ENCODE measurements at places on chromosomes 1 and 21.
A peak's percentile ranks its signal among the peaks of the same experiment; 100 is the strongest.

DNA sequence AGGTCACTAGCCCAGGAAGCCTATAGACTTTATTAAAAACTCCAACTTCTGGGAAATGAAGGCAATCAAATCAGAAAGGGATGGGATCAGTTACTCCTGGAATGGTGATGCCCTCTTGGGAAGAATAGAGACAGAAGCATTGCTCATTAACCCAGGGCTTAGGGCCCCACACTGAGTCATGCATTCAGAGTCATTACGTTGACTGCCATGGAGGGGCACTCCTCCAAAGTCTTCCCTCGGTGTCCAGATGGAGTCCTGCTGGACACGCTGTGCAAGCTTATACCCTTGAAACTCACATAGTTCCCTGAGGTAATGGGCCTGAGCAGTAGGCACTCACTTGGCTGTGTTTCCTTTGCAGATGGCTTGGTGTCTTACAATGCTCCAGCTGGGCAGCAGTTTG, 35.2 kb upstream of the HSD17B7 start:
- DNase-seq, result no peak

GRCh38 chr1:78078358-78078757, 32.6 kb downstream of the GIPC2 start:
- no peak for DNase-seq

- no peak for DNase-seq
Measured at GRCh38 chr1:224528900-224529299, 87.2 kb upstream of the CNIH3 start.

- no peak for DNase-seq
Measured at GRCh38 chr1:93690921-93691789, 9.5 kb upstream of the BCAR3 start.

- no peak for DNase-seq
Measured at GRCh38 chr1:6102532-6102845, 56.8 kb downstream of the KCNAB2 start.

- DNase-seq, result no peak
Measured at GRCh38 chr1:191714845-191715244, 443.4 kb upstream of the RGS18 start.

DNA sequence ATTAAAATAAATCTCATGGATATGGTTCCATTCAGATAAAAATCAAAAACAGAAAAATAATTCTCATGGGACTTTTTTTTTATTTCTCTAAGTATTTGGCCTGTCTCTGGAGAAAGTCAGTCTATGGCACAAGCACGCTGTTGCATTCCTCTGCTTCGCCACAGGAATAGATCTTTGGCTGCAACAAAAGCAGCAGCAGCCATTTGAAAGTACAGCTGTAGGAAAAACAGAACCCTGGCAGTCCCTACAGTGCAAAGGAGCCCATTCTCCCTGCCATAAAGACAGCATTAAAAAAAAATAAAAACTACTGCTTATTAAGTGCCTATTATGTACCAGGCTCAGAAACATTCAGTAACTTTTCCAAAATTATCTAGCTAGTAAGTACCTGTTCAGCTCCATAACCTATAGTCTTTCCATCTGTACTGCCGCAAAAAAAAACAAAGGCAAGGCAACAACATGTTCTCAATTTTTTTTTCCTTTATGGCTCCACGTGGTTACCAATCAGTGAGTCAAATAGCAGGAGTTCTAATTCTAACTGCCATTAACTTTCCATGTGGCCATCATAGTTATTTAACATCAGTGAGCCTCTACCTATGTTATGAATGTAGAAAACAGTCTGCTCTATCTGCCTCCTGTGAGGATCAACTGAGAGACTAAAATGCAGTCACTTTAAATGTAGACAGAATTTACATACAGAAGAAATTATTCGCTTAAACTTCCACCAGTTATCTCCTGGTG, 22.7 kb downstream of the SLC35D1 start:
- DNase-seq, result no peak

DNA sequence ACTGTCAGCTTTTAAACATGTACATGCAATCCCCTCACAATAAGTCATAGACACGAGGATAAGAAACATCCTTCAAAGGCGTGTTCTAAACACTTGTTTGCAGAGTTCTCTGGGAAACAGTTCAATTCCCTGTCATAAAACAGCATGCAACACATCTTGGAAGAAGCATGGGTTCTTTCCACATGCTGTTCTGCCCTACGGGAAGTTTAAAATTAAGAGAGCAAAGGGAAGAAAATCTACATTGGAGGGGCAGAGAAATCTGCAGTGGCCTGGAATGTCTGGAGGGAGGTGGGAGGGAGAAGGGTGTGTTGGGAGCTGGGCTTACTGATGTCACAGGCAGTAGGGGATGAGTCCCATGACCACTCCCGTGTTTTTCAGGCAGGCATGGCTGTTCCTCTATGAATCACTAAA, 98.3 kb upstream of the SLC2A1 start:
- no peak for DNase-seq

DNA sequence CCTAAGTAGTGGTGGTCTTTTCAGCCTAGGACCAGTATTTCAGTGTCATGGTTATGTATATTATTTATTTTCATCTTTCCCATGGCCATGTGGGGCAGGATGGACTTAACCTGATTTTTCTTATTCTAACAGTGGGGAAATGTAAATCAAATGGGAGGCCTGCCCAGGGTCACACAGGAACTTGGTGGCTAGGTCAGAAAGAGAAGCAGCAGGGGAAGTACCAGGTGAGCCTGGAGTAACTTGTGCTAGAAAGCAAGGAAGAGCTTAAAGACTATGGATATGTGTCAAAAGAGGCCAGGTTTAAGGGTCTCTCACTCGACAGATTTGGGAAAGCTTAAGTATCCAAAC, 936 bp downstream of the ZFP69B start:
- DNase-seq, result no peak

- no peak for DNase-seq
Measured at GRCh38 chr1:32345289-32345827, 9.3 kb upstream of the MARCKSL1 start.

DNA sequence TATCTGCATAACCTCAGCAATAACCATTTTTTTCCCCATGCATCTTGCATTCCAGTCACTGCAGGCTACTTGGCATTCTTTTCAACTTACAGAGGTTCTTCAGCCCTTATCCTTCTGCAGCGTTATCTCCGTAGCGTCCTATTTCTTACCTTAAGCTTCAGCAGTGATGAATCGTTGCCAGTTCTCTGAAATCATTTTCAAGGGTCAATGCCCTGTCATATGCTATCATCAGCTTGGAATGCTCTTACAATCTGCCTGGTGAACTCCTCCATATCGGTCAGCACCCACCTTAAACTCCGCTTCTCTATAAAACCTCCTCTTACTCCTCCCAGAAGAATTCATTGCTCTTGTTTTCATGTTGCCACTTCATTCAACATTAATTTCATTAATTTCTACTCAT, 105.1 kb upstream of the DPH5 start:
- no peak for DNase-seq

- DNase-seq, result no peak
Measured at GRCh38 chr1:157098519-157098918, 1.1 kb downstream of the ETV3L start.

DNA sequence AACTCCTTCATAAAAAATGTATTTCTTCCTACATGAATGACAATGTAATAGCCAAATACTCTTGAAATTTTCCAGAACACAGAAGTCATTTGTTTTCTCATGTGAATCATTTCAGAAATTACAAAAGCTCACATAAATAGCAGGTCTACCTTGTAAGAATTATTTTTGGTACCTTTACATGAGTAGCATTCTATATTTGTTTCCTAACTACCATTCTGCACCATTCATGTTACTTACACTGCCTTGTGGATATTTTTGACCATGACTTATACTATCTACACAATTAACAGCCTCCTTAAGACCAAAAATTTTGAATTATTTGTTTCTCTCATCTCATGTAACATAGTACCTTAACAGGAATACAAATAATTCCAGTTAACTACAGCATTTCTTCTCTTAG, 109.6 kb downstream of the ENAH start:
- no peak for DNase-seq

GRCh38 chr1:208137193-208137592, 107.0 kb downstream of the PLXNA2 start:
- DNase-seq, result no peak

DNA sequence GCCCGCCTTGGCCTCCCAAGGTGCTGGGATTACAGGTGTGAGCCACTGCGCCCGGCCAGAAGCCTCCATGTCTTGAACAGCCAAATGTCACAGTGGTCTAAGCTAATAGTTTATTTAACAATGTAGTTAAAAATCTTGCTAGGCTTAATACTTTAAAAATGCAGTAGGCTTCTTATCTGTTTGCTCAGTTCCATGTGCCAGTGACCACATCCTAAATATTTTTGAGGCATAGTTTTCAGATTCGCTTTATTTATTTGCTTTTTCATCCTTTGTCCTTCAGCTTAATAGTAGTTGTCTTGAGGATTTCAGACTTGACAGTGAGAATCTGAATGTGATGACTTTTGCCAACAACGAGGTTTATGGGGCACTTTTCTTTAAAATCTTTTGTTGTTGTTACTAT, 59.9 kb upstream of the PRRX1 start:
- DNase-seq, result no peak

DNA sequence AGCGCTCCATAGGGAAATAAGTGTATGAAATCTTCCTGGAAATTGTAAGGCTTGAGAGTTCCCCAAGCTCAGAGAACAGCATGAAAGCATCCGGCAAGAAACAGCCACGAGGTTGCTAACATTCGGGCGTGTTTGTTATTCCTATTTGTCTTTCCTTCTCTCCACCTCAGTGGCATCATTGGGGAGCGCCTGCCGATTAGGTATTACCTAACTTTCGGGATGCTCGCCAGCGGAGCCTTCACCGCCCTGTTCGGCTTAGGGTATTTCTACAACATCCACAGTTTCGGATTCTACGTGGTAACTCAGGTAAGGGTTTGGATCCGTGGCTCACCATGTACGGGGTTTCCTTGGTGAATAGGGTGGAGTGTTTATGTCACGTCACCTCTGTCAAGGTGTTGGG, 25.7 kb downstream of the SLC37A1 start:
- no peak for DNase-seq

DNA sequence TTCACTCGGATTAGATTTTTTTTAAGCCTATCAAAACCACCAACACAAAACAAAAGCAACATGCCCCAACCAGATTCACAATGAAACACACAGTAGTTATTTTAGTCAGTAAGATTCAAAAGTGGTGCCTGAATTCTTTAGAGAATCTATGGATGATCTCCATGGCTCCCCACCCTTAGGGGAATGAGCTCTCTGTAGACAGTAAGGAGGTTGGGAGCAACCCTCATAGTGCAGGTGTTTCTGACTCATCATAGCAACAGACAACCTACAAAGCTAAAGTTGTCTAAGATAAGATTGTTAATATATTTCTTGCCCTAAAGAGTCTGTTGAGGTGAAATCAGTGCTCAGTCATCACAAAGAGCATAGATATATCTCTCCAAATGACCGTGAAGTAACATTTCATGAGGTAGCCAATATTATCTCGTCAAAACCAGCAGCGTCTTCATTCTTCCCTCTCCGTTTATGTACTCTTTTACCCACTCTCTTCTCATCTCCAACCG, 78.3 kb downstream of the ADAMTS1 start:
- DNase-seq, result no peak

- no peak for DNase-seq
Measured at GRCh38 chr1:236821091-236821627, 26.1 kb downstream of the MTR start.

DNA sequence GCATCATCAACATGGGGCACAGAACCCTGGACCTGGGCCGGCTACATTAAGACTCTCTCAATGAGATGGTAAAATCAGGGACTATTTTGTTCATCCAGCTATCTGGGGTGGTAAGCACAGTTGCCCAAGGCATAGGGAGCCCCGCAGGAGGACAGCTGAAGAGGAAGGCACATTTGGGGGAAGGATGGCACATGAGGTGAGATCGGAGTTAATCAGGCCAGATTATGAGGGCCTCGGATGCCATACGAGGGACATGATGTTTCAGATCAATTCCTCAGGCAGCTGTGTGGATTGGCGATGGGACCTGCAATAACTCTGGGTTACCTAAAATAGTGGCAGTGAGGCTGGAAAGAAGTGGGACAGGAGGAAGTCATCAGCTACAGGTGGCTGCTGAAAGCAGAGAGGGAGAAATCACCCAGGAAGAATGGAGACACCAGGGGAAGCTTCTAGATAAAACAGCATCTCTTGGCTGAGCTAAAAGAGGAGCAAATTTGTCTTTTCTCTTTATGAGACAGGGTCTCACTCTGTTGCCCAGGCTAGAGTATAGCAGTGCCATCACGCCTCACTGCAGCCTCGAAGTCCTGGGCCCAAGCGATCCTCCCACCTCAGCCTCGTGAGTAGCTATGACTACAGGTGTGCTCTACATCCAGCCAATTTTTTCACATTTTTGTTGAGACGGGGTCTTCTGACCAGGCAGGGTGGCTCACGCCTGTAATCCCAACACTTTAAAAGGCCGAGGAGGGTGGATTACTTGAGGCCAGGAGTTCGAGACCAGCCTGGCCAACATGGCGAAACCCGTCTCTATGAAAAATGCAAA, 21.1 kb downstream of the TOMM20 start:
- no peak for DNase-seq

GRCh38 chr1:224116131-224116530, 2.2 kb downstream of the FBXO28 start:
- DNase-seq, result no peak

GRCh38 chr1:53967409-53968124, 21.4 kb downstream of the LRRC42 start:
- DNase-seq, result no peak

- no peak for DNase-seq
Measured at GRCh38 chr1:60596791-60597750, 485.3 kb upstream of the NFIA start.

GRCh38 chr1:108610073-108610472, 50.2 kb downstream of the EEIG2 start:
- no peak for DNase-seq

- no peak for DNase-seq
Measured at GRCh38 chr1:201123866-201124265, 3.1 kb downstream of the ASCL5 start.

GRCh38 chr21:14685568-14685967, 139.5 kb upstream of the SAMSN1 start:
- no peak for DNase-seq

GRCh38 chr1:35386959-35387358, 118.5 kb downstream of the ZMYM4 start:
- no peak for DNase-seq

DNA sequence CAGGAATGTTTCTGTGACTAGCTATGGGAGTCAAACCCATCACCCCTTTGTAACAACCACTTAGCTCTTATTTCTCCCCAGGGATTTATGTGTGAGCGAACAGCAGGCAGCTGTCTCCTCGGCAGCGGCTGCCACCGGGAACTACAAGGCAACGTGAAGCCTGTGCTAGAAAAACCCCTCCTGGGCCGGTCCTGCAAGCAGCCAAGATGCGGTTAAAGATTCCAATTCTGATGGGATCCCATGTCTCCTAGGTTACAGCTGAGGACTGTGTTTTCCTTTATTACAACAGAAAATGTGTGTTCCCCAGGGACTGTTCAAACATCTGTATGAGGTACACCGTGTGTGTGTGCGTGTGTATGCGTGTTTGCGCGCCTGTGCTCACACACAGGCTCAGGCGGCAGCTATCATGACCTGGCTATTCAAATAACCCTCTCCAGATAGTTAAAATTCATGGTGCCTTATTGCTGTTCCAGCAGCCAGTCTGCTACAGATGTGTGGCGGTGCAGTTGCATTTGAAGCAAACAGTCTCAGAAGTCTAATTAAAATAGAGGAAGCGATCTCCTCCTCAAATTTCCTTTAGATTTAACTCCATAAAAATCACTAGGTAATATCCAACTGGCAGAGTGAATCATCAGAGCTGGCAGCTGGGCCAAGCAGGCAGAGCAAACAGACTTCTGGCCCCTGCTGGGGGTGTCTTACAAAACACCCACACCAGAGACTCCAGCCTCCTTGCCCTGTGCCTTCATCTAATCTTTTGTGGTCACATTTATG, 68.0 kb downstream of the LMX1A start:
- peak; percentile 52 for DNase-seq

GRCh38 chr1:228404107-228404720, 2.4 kb downstream of the TRIM11 start:
- peak; percentile 28 for DNase-seq
